ENCODE measurements at places on chromosomes 5 and 9.

- peaks cover 19% of the 10 kb centered on the region for H3K36me3 ChIP-seq
- no peak for DNase-seq
- H3K27ac ChIP-seq: no peak overlapping the region
- no peaks in the 10 kb centered on the region for H3K27me3 ChIP-seq
- H3K4me1 ChIP-seq: peaks cover 19% of the 10 kb centered on the region
- H3K4me3 ChIP-seq: no peak overlapping the region
Observed at GRCh38 chr9:92665836-92666235, 4.1 kb downstream of the IPPK start.

DNA sequence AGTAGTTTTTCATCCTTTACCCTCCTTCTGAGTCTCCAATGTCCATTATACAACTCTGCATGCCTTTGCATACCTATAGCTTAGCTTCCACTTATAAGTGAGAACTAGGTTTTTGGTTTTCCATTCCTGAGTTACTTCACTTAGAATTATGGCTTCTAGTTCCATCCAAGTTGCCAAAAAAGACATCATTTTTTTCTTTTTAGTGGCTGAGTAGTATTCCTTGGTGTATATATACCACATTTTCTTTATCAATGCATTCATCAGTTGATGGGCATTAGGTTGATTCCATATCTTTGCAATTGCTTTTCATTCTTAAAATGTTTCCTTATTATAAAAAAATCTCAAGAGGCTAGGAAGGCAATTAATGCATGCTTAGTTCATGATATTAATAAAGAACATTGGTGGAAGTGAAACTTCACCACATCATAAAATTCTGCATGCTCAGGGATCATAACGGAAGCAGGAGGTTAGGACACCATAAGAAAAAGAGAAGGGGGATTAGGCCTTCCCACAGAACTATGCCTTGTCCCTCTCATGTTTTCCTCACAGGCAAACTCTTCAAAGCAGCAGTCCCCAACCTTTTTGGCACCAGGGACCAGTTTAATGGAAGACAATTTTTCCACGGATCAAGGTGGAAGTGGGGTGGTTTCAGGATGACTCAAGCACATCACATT is 105.2 kb downstream of the FRMD3 start:
- no peaks in the 10 kb centered on the region for H3K36me3 ChIP-seq
- H3K27me3 ChIP-seq: no peaks in the 10 kb centered on the region
- H3K4me1 ChIP-seq: no peaks in the 10 kb centered on the region
- no peak overlapping the region for H3K27ac ChIP-seq
- H3K4me3 ChIP-seq: no peak overlapping the region

DNA sequence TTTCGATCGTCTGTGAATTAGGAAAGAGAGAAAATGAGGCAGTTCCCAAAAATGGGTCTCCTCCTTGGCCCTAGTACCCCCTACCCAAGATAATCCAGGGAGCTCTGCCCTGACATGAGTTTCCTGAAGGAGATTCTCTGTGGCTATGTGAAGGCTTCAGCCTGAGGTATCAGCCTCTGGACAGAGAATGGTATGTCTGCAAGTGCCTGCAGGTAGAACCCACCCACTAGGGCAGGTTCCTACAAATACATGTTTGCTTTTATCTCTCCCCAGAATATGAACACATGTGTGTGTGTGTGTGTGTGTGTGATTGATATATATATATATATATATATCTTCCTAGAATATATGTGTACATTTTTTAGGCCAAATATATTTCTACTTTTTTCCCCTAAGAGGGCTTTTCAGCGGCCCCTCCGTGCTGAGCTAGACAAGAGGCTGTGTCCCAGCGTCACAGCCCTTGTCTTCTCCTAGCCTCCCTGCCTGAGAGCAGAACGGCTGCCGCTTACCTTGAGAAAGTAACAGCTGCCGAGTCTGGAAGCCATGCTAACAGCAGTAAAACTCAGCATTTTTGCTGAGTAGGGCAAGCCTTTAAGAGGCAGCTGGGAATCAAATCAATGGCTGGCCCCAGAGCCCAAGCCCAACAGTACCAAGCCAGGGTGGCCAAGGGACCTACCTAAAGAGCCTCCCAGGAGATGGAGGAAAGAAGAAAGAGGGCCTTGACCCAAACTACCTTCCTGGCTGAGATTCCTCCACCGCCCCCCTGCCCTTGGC is 2.1 kb downstream of the BRINP1 start:
- H3K27me3 ChIP-seq: peaks cover 35% of the 10 kb centered on the region
- no peaks in the 10 kb centered on the region for H3K36me3 ChIP-seq
- no peak overlapping the region for H3K27ac ChIP-seq
- DNase-seq: no peak

DNA sequence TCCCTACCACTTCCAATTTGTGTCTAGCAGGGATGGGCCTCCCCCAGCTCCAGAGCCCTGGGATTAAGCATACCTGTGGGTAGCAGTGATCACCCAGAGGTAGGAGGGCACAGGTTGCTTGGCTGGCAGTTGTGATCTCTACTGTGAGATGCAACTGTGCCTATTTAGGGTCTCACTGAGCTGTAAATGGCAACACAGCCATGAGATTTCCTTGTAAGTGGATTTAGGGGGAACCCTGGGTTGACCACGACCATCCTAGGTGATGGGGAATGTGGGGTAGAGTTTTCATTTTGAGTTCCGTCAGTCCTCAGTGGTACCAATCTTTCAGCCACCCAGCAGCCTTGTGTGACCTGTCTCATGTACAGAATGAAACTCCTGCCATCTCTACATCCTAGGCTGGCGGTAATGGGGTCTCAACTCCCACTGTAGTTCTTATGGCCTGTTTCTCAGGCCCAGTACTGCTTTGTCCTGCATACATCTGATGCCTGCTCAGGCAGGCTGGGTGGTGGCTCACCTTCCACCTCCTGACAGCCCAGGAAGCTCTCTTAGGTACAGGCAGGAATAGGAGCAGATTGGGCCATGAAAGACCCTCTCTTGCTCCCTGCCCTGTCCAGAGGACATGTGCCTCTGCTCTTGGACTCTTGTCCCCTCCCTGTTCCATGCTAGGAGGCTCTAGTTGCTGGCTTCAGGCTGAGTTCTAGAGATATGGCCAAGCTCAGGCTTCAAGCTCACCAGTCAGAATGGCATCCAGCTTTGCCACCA is 8.1 kb downstream of the HNRNPAB start:
- H3K36me3 ChIP-seq: peaks cover 87% of the 10 kb centered on the region
- no peak for DNase-seq
- H3K27me3 ChIP-seq: no peaks in the 10 kb centered on the region
- no peak overlapping the region for H3K27ac ChIP-seq
- H3K4me1 ChIP-seq: peaks cover 11% of the 10 kb centered on the region

- no peaks in the 10 kb centered on the region for H3K27me3 ChIP-seq
- H3K4me1 ChIP-seq: peaks cover 23% of the 10 kb centered on the region
- DNase-seq: no peak
- H3K27ac ChIP-seq: no peak overlapping the region
- peaks cover 16% of the 10 kb centered on the region for H3K36me3 ChIP-seq
Observed at GRCh38 chr9:68714416-68715180, 9.6 kb downstream of the PIP5K1B start.

DNA sequence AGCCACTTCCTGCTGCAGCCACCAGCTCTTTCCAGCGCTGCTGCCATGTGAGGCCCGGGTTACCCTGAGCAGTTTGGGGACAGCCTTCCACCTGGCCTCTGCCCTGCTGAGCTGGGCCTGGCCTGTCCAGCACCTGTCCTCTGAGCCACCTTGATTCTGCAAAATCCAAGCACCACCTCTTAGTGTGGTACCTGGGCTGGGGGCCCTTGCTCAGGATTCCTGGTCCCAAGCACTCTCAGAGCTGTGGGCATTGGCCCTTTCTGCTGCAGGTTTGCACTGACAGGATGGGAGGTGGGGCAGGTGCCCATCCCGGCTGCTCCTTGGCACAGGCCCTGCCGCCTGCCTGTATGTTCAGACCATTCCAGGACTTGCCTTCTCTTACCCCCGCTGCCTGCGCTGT is 309.2 kb upstream of the IRX4 start:
- no peak overlapping the region for H3K27ac ChIP-seq
- no peak for DNase-seq
- no peaks in the 10 kb centered on the region for H3K4me1 ChIP-seq
- H3K36me3 ChIP-seq: no peaks in the 10 kb centered on the region
- no peak overlapping the region for H3K4me3 ChIP-seq
- no peaks in the 10 kb centered on the region for H3K27me3 ChIP-seq
